ENCODE measurements at places on chromosomes 4 and X.

GRCh38 chr4:110586131-110586850, 36.6 kb downstream of the PITX2 start:
- no peak for DNase-seq

DNA sequence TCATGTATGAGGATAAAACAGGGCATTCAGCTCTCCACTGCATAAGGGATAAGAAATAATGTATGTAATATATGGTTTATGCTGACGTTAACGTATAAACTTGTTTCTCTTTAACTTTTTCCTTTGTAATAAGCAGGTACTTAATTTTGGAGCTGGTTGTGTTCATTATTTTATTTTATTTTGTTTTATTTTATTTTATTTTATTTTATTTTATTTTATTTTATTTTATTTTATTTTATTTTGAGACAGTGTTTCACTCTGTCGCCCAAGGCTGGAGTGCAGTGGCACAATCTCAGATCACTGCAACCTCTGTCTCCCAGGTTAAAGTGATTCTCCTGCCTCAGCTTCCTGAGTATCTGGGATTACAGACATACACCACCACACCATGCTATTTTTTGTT, 1932.6 kb upstream of the TENM3 start:
- no peak for DNase-seq

- no peak for DNase-seq
Measured at GRCh38 chr4:40427128-40427527, 92.0 kb downstream of the CHRNA9 start.

- no peak for DNase-seq
Measured at GRCh38 chr4:41359836-41360213, 103.1 kb downstream of the UCHL1 start.

- no peak for DNase-seq
Measured at GRCh38 chrX:145190801-145191389, 56.4 kb upstream of the SPANXN1 start.

GRCh38 chrX:49192722-49193328, 6.7 kb upstream of the PRICKLE3 start:
- no peak for DNase-seq

- no peak for DNase-seq
Measured at GRCh38 chr4:33160126-33160525, 2440.0 kb downstream of the PCDH7 start.

- DNase-seq = no peak
Measured at GRCh38 chr4:142406499-142406835, 439.6 kb downstream of the INPP4B start.

GRCh38 chr4:179605196-179605595, 2163.0 kb upstream of the AGA start:
- DNase-seq = no peak

DNA sequence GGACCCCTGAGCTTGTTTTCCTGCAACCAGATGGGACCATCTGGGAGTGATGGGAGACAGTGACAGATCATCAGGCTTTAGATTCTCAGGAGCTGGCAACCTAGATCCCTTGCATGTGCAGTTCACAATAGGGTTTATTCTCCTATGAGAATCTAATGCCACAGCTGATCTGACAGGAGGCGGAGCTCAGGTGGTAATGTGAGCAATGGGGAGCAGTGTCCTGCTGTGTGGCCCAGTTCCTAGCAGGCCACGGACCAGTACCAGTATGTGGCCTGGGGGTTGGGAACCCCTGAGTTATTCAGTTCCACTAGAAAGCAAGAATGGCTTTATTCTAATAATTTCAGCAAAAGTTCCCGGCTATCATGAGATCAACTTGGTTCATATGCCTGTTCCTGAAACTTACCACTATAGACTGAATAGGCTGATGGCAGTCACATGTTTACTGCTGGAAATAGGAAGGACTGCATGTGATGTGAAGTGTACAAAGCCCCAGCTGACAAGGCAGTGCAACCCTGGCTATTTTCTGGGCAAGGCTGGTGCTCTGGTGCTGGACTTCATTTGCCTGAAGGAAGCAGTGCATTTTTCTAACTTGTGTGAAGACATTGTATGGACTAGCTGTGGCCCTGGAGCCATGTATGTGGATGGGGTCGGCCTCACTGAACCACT, 107.2 kb downstream of the SPRY1 start:
- DNase-seq = no peak

DNA sequence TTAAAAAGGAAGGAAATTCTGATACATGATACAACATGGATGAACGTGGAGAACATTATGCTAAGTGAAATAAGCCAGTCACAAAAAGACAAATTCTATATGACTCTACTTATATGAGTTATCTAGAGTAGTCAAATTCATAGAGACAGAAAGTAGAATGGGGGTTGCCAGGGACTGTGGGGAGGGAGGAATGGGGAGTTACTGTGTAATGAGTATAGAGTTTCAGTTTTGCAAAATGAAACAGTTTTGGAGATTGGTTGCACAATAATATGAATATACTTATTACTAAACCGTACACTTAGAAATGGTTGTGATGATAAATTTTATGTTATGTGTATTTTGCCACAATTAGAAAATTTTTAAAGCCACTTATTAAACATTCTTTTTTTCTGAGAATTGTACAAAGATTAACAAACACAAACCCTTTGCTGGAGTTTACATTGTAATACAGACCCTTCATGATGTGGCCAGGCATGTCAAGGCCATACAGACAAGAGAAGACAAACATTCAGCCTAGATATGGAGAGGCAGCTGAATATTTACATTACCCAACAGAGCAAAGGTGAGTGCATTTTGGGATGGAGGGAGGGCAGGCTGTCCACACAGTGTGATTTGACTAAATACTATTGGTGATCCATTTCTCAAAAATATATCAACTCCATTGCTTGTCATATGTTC, 21.2 kb upstream of the GPC3 start:
- no peak for DNase-seq

GRCh38 chr4:19319607-19320006, 932.1 kb upstream of the SLIT2 start:
- no peak for DNase-seq

DNA sequence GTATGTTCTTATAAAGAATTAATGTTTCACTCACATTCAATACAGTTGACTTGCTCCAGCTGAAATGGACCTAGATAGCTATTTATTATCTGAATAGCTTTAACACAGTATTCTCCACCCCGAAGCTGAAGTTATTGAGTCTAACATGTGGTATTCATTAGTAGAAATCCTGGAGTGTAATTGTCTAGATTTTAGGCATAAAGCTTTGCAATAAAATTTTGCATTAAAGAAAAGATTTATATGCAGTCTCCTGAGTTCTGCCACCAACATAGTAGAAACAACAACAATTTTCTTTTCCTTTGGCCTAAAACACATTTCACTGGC, 90.2 kb upstream of the DCLK2 start:
- DNase-seq = no peak

DNA sequence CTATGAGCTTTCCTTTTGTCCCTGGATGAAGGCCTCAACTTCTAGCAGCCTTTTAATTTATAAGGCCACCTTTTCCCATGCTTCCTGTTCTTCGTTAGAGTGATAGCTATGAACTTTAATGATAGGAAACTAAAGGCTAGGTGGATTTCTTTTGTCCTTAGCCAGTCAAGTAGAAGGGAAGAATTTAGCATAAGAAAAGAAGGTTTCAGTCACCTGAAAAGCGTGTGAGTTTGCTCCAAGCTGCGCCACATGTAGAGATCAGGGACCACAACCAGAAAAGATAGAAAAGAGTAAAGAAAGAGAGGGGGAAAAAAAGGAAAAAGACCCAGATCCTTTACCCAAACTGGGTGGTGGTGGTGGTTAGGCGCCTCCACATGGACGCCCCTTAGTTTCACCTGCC, 28.6 kb downstream of the LUZP4 start:
- DNase-seq = no peak

- DNase-seq = no peak
Measured at GRCh38 chr4:33785843-33786242, 2458.5 kb downstream of the ARAP2 start.

GRCh38 chr4:168995537-168996295, 14.3 kb downstream of the CBR4 start:
- no peak for DNase-seq

- no peak for DNase-seq
Measured at GRCh38 chr4:126012691-126013290, 698.0 kb downstream of the FAT4 start.

DNA sequence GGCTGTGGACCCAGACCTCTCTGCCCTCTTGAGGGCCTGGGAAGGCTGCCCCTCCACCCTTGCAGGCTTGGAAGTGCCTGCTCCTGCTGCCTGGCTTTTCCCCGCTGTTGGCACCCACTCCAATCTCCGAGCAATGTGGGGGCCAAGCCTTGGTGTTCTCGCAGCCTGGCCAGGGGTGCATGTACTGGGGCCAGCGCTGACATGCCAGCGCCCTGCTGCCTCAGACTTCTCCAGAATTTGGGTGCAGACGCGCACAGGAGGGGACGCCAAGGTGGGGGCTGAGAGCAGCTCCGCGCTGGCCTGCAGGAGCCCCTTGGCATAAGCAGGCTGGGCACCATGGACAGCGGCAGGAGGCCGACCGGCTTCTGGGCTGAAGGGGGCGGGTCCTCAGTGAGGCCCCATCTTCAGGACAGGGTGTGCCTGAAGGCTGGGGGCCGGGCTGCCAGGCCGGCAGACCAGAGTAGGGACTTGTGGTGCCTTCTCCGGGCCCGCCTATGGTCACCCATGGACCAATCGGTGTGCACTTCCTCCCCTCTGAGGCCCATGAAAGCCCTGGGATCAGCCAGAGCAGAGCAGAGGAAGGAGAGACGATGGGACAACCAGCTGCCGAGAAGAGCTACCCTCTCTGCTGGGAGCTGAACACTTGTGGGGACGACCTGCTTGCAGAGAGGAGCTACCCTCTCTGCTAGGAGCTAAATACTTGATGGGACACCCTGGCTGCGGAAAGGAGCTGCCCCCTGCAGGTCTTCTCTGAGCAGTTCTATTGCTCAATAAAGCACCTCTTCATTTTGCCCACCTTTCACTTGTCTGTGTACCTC, 118.3 kb downstream of the DNAAF6 start:
- DNase-seq = no peak

DNA sequence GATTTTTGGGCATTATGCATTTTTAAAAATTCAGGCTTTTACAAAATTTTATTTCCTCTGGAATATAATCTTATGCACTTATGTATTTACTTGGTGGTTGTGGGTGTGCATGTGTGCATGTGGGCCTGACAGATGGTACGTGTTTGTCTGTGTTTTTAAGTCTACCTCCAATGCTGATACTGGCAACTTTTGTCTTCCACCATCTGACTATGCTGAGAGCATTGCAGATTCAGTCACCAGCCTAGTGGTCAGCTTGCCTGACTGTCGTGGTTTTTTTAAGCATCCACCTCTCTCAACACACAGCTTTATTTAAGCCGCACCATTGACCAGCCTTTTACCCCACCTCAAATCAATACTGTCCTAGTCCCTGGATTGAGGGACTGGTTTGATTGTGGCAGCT, 37.1 kb downstream of the FSTL5 start:
- DNase-seq = no peak

- no peak for DNase-seq
Measured at GRCh38 chrX:134186362-134187121, 50.4 kb upstream of the CCDC160 start.

GRCh38 chr4:87499403-87500091, 29.6 kb downstream of the SPARCL1 start:
- no peak for DNase-seq

DNA sequence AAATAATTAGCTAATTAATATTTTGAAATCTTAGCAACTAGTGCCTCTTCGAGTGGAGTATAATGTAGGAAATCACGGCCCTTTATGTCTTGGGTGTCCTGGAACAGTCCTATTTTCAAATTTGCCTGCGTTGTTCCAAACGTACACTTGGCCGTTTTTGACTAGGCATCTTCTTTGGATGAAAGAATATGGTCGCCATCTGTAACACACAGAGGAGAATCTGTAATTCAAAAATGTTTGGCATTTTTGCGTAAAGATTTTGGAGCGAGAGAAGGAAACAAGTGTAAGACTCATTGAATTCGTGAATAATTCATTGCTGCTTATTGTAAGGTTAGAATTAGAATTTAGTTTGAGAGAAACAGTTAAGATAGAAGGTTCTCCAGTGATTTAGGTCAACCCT, 61.5 kb upstream of the CLCN4 start:
- DNase-seq = no peak

DNA sequence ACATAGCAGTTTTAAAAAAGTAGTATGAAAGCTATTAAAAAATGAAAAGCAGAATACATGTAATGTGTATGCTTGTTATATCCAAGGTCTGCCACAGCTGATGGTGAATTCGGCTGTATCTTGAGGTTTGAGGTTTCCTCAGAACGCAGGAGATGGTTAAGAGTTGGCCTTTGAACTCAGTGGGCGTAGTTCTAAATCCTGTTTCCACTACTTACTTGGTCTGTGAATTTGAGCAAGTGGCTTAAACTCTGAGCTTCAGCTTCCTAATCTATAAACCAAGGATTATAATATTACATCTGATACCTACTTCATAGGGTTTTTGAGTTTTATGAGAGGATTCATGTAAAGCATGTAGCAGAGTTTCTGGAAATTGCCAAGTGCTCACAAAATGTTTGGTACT, 125.2 kb downstream of the STIM2 start:
- DNase-seq = no peak

- DNase-seq = no peak
Measured at GRCh38 chr4:92421920-92422319, 118.2 kb downstream of the GRID2 start.

DNA sequence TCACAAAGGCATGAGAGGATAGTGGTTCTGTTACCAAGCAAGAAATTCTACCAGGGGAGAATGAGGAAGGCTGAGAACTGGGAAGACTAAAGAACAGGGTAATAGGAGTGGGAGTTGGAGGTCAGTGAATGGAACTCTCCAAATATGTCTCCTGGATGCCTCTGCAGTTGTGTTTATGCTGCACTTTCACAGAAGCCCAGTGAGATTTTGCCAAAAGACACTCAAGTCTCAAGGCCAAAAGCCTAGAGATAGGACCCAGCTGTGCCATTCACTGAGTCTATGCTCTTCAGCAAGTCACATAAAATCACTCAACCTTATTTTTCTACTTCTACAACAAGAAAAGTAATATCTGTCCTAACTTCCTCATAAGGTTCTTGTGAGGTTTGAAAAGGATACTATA, 285.4 kb downstream of the UNC5C start:
- DNase-seq = no peak

DNA sequence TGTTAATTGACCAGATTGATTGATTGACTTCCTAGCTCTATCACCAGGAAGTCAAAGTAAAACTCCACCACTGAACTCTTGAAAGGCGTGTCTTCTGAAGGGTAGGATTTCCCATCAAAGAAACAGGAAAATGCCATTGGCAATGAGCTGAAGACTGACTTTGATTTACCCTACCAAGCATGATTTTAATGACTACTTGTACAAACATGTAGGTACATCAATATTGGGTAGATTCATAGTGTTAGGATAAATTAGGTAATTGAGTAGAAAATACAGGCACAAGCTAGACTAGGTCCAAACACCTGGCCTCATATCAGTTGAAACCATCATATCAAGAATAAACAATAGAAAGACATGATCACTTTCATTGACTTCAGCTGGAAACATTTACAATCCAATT, 53.2 kb upstream of the ATXN3L start:
- DNase-seq = no peak

GRCh38 chrX:151384807-151385206, 12.2 kb upstream of the VMA21 start:
- DNase-seq = peak; percentile 54

- no peak for DNase-seq
Measured at GRCh38 chr4:2930758-2931511, 32.3 kb downstream of the NOP14 start.
